ENCODE measurements at places on chromosomes 4 and X.

GRCh38 chrX:115650916-115651315 lies 89.9 kb downstream of the PLS3 start:
- DNase-seq = no peak

- DNase-seq = no peak
These were observed 97.1 kb upstream of the SH3RF1 start for GRCh38 chr4:169367826-169368225.

DNA sequence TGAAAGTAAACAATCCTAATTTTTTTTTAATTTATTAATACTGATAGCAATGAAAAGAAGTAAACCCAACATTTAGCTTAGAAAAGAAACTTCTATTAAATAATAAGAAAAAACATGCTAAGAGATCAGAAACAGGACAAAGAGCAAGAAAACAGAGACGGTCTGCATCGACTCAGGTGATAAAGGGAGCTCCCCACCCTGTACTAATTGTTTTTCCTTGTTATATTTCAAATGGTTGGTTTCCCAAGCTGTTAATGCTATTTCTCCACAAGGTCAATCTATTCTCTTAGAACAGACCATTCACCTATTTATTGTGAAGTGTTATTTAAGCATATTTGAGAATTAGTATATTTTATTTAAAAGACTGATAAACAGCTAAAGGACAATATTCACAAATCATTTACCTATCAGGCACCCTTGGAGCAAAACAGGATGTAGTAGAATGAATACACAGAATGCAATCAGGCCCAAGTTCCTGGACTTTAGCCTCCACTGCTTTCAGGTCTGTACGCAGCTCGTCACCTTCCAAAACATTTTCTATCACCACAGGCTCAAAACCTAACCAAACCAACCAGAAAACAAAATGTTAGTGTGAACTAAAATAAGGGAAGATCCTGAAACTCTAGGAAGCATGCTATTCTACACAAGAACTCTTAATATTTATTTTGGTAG lies 5.5 kb downstream of the SEPSECS start:
- no peak for DNase-seq

GRCh38 chr4:38062088-38062775 lies 102.0 kb downstream of the PTTG2 start:
- no peak for DNase-seq

Data from esophagus squamous epithelium (tissue), 5 donors.